ENCODE measurements at places on chromosomes 4 and X. TPM values are rescaled to one million over a fixed set of nuclear protein-coding genes. Genes with fewer than 3 reads are reported as not detected.

Gene DCAF12L2
- total RNA-seq, result not detected

Gene RPS6KA6
- total RNA-seq, result 1.7 TPM

Gene BST1
- 9.5 TPM for total RNA-seq

Gene TASL
- total RNA-seq, result not detected

Gene AP1AR
- 6.6 TPM for total RNA-seq

Gene ZNF630
- 2.7 TPM for total RNA-seq

Gene GATA1
- total RNA-seq, result not detected

Gene CNKSR2
- not detected for total RNA-seq

Gene GPR34
- total RNA-seq, result 3.8 TPM

Gene NAP1L2
- 8.1 TPM for total RNA-seq

Gene ZNF157
- not detected for total RNA-seq

Gene F8A2
- not detected for total RNA-seq

Gene SORBS2
- 741 TPM for total RNA-seq

Gene HTATSF1
- 76.2 TPM for total RNA-seq

GRCh38 chr4:48503233-48504025, 13.4 kb downstream of the ZAR1 start:
- H3K36me3 ChIP-seq, result peaks cover 29% of the 10 kb centered on the region
- no peak overlapping the region for H3K4me3 ChIP-seq
- no peaks in the 10 kb centered on the region for H3K27me3 ChIP-seq
- no peak overlapping the region for H3K27ac ChIP-seq
- no peak for DNase-seq
- no peaks in the 10 kb centered on the region for H3K4me1 ChIP-seq

- DNase-seq, result no peak
- no peak overlapping the region for H3K4me3 ChIP-seq
- peaks cover 35% of the 10 kb centered on the region for H3K36me3 ChIP-seq
- H3K4me1 ChIP-seq, result no peaks in the 10 kb centered on the region
- H3K27ac ChIP-seq, result peak overlapping the region; percentile 50
These were observed 69.4 kb downstream of the CCKAR start for GRCh38 chr4:26420913-26421312.

- H3K27ac ChIP-seq, result no peak overlapping the region
- H3K27me3 ChIP-seq, result no peaks in the 10 kb centered on the region
- no peak overlapping the region for H3K4me3 ChIP-seq
- H3K36me3 ChIP-seq, result no peaks in the 10 kb centered on the region
- no peaks in the 10 kb centered on the region for H3K4me1 ChIP-seq
- no peak for DNase-seq
These were observed 184.3 kb downstream of the NAA11 start for GRCh38 chr4:79141530-79141929.

GRCh38 chr4:151287409-151287808, 10.4 kb downstream of the PRSS48 start:
- H3K36me3 ChIP-seq, result no peaks in the 10 kb centered on the region
- peaks cover 11% of the 10 kb centered on the region for H3K4me1 ChIP-seq
- H3K27me3 ChIP-seq, result no peaks in the 10 kb centered on the region
- H3K4me3 ChIP-seq, result no peak overlapping the region

DNA sequence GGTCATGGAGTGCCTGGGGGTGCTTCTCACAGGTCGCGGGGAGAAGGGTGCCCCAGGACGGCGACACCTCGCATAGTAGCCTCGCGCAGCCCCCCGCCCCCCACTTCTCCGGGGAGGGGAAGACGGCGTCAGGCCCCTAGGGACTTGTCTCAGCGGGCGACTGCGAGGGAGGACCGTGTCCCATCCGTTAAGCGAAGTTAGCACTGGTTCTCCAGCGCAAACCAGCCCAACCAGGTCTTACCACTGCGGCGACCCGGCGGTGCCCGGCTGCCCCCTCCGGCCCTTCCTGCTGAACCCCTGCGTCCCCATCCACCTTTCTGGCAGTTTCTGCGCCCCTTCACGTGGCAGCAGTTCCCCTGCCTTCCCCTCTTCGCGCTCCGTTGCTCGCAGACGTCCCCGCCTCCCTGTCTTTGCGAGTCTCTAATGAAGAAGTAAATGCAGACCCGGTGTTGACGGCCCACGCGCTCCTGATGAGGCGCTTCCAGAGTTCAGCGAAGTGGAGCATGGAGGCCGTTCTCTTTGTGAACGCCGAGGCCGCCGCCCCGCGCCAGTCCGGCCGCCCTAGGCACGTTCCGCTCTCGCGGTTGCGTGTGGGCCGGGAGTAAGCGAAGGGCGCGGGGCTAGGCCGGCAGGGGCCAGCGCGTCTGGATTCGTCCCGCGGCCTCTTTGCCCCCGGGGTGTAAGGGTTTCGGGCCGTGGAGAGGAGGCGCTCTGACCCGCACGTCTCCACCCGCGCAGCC, 3.0 kb downstream of the SLIT2 start:
- no peaks in the 10 kb centered on the region for H3K27me3 ChIP-seq
- no peaks in the 10 kb centered on the region for H3K36me3 ChIP-seq
- H3K27ac ChIP-seq, result peak overlapping the region; percentile 61
- H3K4me1 ChIP-seq, result no peaks in the 10 kb centered on the region
- no peak for DNase-seq

GRCh38 chr4:1948892-1949436, 59.8 kb downstream of the NELFA start:
- no peak overlapping the region for H3K4me3 ChIP-seq
- no peak for DNase-seq
- no peaks in the 10 kb centered on the region for H3K4me1 ChIP-seq
- no peak overlapping the region for H3K27ac ChIP-seq
- H3K27me3 ChIP-seq, result no peaks in the 10 kb centered on the region

DNA sequence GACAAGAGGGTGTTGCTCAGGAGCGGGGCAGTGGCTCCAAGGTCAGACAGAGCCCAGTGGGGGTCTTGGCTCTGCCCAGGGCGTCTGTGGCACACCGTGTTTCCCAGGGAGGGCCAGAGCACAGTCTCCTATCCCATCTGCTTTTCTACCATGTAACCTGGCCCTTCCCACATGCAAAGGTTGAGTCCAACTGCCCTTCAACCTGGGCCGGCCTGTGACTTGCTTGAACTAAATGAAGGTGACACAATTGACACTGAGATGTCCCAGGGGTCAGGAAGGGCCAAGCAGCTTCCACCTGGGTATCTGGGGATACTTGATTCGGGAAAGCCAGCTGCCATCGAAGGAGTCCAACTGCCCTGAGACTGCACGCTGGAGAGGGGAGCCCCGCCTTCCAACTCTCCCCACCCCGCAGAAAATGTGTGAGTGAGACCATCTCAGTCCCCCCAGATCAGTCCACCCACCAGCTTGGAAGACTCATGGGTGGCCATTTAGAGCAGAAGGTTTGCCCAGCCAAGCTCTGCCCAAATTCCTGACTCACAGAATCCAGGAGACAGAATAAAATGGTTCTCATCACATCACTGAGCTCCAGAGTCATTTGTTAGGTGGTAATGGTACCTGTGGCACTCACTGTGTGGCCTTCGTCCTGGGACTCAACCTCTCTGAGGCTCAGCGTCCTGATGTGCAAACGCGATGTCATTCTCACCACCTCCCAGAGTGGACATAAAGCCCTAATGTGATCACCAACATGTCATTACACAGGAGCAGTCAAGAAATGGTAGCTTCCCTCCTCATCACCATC, 18.1 kb downstream of the PPP2R2C start:
- H3K36me3 ChIP-seq, result no peaks in the 10 kb centered on the region
- no peak overlapping the region for H3K27ac ChIP-seq
- no peaks in the 10 kb centered on the region for H3K4me1 ChIP-seq
- H3K27me3 ChIP-seq, result no peaks in the 10 kb centered on the region
- DNase-seq, result no peak

- H3K27ac ChIP-seq, result no peak overlapping the region
- no peak overlapping the region for H3K4me3 ChIP-seq
- no peaks in the 10 kb centered on the region for H3K27me3 ChIP-seq
These were observed 172.9 kb downstream of the AFAP1 start for GRCh38 chr4:7766661-7767345.

GRCh38 chr4:54695337-54695736, 37.6 kb downstream of the KIT start:
- H3K27me3 ChIP-seq, result no peaks in the 10 kb centered on the region
- H3K4me3 ChIP-seq, result no peak overlapping the region
- no peak for DNase-seq
- H3K36me3 ChIP-seq, result no peaks in the 10 kb centered on the region

GRCh38 chr4:167274351-167274750, 40.1 kb upstream of the SPOCK3 start:
- no peaks in the 10 kb centered on the region for H3K4me1 ChIP-seq
- H3K27ac ChIP-seq, result no peak overlapping the region
- H3K4me3 ChIP-seq, result no peak overlapping the region
- DNase-seq, result no peak
- no peaks in the 10 kb centered on the region for H3K27me3 ChIP-seq
- no peaks in the 10 kb centered on the region for H3K36me3 ChIP-seq

DNA sequence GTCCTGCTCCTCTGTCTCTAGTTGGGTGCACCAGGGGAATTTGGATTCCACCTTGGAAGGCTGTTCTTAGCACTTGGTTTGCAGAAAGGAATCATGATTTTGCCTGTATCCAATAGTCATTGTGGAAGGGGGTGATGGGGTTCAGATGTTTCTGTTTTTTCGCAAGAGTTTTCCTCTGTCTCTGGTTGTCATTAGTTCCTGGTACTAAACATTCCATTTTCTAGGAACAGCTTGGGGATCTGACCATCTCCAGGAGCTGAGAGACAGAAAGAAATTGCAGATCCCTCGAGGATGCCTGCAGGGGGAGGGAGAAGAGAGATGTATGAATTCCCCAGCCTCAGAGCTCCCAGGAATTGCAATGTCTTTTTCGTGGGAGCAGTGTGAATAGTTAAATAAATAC, 70.9 kb downstream of the CYTL1 start:
- no peaks in the 10 kb centered on the region for H3K4me1 ChIP-seq
- H3K36me3 ChIP-seq, result no peaks in the 10 kb centered on the region
- no peak overlapping the region for H3K27ac ChIP-seq
- H3K4me3 ChIP-seq, result no peak overlapping the region
- DNase-seq, result no peak

DNA sequence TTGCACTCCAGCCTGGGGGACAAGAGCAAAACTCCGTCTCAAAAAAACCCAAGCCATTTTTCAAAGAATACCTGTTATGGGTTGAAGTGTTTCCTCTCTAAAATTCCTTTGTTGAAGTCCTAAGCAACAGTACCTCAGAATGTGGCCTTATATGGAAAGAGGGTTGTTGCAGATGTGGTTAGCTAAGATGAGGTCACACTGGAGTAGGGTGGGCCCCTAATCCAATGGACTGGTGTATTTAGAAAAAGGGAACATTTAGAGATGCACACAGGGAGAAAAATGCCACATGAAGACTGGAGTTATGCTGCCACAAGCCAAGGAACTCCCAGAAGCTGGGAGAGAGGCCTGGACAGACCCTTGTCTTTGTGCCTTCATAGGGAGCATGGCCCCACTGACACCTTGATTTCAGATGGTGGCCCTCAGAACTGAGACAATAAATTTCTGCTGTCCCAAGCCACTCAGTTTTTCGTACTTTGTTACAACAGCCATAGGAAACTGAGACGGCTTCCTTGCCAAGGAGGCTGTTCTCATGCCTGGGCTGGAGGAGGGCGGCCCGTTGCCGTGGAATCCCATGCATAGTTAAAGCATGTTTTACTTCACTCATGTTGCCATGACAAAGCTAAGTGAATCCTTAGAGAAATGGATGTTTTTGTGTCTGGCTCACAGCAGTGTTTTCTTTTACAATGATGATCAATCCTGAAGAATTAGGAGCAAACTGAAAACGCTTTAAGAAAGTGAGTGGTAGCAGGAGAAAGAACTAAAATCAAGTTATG, 16.5 kb downstream of the TRAPPC2 start:
- no peak overlapping the region for H3K4me3 ChIP-seq
- peaks cover 28% of the 10 kb centered on the region for H3K36me3 ChIP-seq
- H3K27ac ChIP-seq, result no peak overlapping the region

DNA sequence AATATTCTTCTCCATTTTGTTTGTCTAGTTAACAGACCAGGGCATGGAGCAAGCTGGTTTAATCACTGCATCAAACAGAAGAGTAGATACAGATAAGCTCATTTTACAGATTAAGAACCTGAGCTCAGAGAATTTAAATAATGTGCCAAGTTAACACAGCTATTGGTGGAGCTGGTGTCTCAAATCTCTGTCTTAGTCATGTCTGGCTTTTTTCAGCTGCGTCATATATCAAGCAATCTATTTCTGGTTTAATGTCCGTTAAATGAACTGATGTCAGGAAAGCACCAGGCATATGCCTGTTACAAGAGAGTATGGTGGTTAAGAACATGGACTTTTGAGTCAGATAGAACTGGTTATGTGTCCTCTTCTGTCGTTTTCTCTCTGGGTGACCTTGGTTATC, 79.8 kb upstream of the ADGRA3 start:
- no peaks in the 10 kb centered on the region for H3K27me3 ChIP-seq
- H3K4me1 ChIP-seq, result no peaks in the 10 kb centered on the region
- H3K36me3 ChIP-seq, result no peaks in the 10 kb centered on the region

- H3K27me3 ChIP-seq, result no peaks in the 10 kb centered on the region
- no peak for DNase-seq
- H3K4me3 ChIP-seq, result no peak overlapping the region
- no peaks in the 10 kb centered on the region for H3K4me1 ChIP-seq
These were observed 25.8 kb upstream of the FAM193A start for GRCh38 chr4:2510351-2511259.

GRCh38 chr4:1979477-1980196, 29.1 kb downstream of the NELFA start:
- no peaks in the 10 kb centered on the region for H3K27me3 ChIP-seq
- H3K36me3 ChIP-seq, result peaks cover 80% of the 10 kb centered on the region
- no peak overlapping the region for H3K4me3 ChIP-seq
- peaks cover 7% of the 10 kb centered on the region for H3K4me1 ChIP-seq

DNA sequence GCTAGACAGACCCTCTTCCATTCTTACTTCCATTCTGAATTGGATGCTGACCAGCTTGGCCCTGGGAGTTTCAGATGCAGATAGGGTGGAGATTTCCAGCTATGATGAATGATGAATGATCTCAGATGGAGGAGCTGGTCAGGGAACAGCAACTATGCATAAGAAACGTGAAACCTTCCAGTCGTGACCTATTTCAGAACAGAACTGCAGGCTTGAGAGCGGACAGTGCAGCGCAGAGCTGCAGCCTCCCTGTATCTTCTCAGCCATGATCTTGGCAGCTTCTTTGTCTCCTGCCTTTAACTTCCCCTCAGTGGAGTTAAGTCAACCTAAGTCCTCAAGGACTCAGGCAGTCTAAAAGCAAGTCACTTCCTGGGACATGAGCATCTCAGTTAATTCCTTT, 43.3 kb upstream of the HAND2 start:
- H3K36me3 ChIP-seq, result no peaks in the 10 kb centered on the region
- peak overlapping the region; percentile 6 for H3K27ac ChIP-seq
- no peak for DNase-seq
- no peaks in the 10 kb centered on the region for H3K27me3 ChIP-seq
- H3K4me1 ChIP-seq, result no peaks in the 10 kb centered on the region
- no peak overlapping the region for H3K4me3 ChIP-seq

- H3K27me3 ChIP-seq, result no peaks in the 10 kb centered on the region
- H3K4me1 ChIP-seq, result no peaks in the 10 kb centered on the region
- no peak overlapping the region for H3K4me3 ChIP-seq
- H3K27ac ChIP-seq, result no peak overlapping the region
- no peaks in the 10 kb centered on the region for H3K36me3 ChIP-seq
These were observed 76.6 kb upstream of the CXXC4 start for GRCh38 chr4:104571341-104571740.

DNA sequence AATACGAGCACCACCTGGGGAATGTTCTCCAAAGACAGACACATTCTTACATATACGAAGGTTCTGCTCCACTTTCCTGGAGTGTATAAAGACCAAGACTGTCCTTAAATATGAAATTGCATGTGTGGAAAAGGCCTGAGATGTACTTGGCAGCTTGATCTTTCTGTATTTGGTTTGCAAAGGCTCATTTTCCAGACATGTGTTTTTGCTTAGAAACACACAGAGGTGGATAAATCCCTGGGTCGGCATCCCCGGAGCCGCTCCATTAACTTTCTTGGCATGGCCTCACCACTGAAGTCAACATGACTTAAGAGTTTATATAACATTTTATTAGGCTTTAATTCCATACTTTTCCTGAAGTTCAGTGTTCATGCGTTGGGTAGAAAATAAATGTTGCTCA, 239.4 kb downstream of the LDB2 start:
- DNase-seq, result no peak
- no peak overlapping the region for H3K4me3 ChIP-seq
- H3K4me1 ChIP-seq, result peaks cover 4% of the 10 kb centered on the region
